Stimulated activated CD4-positive, alpha-beta T cell treated with anti-CD3 and anti-CD28 coated beads, Interleukin-15, amount 100 ng/mL, for 1 hour (primary cell): ENCODE measurements at places on chromosomes 1 and 21.

DNA sequence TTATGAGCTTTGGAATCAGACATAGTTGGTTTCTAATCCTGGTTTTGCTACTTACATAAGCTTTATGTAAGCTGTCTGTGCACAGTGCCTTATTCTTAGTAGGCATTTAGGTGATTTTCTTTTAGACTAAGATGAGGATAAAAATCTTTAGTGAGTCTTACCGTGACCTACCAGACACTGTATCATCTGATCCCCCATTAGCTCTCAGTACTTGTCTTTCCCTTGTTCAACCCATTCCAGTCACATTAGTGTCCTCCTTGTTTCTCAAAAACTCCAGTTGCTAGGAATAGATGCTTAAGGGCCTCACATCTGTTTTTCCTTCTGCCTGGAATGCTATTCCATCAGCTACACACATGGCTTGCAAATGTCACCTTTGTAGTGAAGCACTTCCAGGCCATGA lies 18.8 kb downstream of the PPP1R12B start:
- no peak for DNase-seq

DNA sequence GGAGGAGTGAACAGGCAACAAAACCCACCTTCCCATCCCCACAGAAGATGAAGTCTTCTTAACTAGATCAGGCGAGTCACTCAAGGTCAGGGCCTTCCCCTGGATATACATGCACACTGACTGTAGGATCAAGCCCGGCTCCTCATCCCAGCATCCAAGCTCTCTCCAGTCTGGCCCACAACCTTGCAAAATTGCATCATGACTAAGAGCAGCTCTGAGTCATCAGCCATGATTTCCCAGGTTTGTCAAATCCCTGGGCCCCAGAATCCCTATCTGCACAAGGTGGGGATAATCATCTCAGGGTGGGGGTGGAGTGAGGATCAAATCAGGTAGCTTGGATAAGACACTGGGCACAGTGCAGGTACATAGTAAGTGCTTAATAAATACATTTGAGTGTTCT lies 199.3 kb upstream of the GRIK3 start:
- no peak for DNase-seq

DNA sequence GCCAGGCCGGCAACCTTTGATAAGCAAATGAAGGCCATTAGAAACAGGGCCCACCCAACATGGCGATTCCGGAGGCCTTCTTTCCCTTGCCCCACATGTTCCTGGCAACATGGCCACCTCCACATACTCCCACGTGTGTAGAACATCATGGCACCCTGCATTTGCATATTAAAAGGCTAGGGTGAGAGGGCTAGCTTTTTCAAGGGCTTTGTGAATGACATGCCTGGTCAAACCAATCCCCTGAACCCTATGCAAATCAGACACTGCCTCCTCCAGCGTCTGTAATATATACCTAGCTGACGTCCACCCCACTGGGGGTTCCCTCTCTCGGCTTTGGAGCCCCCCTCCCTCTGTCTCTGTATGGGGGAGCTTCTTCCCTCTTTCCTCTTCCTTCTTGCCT lies 1.6 kb downstream of the ADCY10 start:
- DNase-seq = no peak

DNA sequence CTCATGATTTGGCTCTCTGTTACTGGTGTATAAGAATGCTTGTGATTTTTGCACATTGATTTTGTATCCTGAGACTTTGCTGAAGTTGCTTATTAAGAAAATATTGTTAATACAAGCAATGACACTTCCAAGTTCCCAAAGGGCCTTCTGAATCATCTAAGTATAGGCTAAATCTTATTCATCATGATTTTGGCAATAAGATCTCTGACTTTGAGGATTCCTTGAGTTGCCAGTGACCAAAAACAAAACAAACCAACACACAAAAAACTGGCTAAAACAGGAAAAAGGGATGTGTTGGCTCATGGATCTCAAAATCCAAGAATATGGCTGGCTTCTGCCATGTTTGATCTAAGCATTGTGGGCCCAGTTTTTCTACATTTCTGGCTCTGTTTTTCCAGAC lies 163.4 kb downstream of the HHIPL2 start:
- no peak for DNase-seq

DNA sequence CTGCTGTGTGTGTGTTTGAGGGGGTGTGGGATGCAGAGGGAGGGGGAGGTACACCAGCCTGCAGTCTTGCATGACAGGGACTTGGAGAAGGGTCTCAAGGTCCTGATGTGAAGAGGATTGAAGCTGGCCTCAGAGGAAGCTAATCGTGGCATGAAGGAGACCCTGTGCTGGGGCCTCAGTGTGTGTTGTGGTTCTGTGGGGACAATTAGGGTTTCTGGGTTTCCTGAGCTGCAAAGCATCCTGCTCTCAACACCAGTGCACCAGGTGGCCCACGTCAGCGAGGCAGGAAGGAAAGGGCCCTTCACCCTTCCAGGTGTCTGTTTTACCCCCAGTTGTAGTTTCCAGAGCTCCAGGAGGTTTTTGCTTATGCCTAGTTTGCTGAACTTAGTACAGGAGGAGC lies 52.8 kb downstream of the TENT5C start:
- DNase-seq = no peak

GRCh38 chr1:42142894-42143675 lies 10.1 kb upstream of the GUCA2B start:
- no peak for DNase-seq
